ENCODE measurements at places on chromosomes 1 and 21. TPM values are rescaled to one million over a fixed set of nuclear protein-coding genes. Genes with fewer than 3 reads are reported as not detected.

Gene CFHR3
- not detected for total RNA-seq

Gene CELA3A
- not detected for total RNA-seq

Gene OR2L3
- total RNA-seq: not detected

Gene ZYG11A
- 0.86 TPM for total RNA-seq

Gene FCRL4
- total RNA-seq: not detected

Gene KCNN3
- not detected for total RNA-seq

Gene PKP1
- total RNA-seq: 1.5 TPM

Gene NEK7
- 34.5 TPM for total RNA-seq
